ENCODE measurements at places on chromosomes 2 and 18.

DNA sequence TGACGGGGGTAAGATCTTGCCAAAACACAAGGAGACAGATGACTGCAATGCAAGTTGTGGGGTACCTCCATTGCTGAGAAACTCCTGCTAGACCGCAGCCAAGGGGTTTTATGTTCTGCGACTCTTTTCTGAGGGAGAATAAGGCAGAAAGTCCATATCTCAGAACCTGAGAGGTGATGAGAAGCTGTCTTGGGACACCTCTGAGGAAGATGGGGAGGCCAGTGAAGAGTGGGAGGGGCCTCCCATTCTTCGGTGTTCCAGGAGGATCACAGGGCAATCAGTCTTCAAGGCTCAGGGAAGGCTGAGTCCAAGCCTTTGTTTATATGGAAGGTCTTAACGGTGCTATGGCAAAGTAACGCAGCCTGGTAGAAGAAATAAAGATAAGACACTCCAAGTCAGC lies 18.0 kb downstream of the CYP27A1 start:
- DNase-seq = no peak

GRCh38 chr2:159804941-159805340 lies 6.9 kb upstream of the CD302 start:
- no peak for DNase-seq

- DNase-seq = no peak
These were observed 45.2 kb upstream of the SLC4A10 start for GRCh38 chr2:161578998-161579397.

DNA sequence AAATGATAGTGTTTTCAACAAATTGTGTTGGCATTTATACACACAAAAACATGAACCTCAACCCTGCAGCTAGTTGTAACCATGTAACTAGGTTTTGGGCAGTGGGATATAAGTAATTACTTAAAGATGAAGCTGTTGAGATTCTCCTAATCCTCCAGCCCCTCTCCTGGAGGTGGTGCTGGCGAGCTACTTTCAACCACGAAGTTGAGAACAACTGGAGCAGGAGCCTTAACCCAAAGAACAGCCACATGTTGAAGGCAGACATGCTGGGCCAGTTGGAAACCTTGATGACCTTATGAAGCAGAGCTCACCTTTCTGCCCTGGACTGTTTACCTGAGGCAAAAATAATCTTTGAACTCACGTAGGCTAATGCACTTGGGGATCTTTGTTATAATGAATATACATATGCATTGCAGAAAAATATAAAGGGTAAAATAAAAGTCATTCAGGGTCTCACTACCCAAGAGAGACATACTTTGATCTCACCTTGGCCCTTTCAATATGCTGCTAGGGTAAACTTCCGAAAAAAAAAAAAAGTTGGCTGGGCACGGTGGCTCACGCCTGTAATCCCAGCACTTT lies 89.6 kb upstream of the NPAS2 start:
- peak; percentile 47 for DNase-seq

GRCh38 chr2:230130668-230131364 lies 62.1 kb upstream of the SLC16A14 start:
- DNase-seq = no peak

Measured in KBM-7 (cell line).